Jurkat, Clone E6-1 (cell line): ENCODE measurements at places on chromosomes 5 and 9.

- DNase-seq, result no peak
Measured at GRCh38 chr5:157651623-157652376, 438 bp downstream of the SOX30 start.

DNA sequence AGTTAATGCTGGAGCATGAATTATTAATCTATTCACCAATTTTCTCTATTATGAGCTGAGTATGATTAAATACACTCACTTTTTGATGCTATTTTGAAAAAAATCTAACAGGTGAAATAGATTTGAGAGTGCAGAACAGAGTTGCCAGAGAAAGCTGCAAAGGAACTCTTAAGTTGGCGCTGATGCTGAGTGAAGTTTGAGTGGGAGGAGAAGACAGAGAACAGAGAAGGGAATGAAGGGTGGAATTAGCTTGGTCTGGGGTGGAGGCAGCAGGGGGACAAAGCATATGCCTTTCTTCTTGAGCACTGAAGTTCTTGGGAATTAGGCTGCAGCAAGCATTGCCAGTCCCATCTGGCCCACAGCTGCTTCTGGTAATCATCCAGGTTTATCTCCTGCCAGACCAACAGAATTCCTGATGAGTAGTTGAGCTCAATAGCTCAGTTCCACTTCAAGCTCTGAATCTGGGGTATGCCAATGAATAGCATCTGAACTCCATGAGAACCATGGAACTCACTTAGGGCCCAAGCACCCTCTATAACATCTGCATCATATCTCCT is 290.1 kb downstream of the HINT1 start:
- DNase-seq, result no peak

DNA sequence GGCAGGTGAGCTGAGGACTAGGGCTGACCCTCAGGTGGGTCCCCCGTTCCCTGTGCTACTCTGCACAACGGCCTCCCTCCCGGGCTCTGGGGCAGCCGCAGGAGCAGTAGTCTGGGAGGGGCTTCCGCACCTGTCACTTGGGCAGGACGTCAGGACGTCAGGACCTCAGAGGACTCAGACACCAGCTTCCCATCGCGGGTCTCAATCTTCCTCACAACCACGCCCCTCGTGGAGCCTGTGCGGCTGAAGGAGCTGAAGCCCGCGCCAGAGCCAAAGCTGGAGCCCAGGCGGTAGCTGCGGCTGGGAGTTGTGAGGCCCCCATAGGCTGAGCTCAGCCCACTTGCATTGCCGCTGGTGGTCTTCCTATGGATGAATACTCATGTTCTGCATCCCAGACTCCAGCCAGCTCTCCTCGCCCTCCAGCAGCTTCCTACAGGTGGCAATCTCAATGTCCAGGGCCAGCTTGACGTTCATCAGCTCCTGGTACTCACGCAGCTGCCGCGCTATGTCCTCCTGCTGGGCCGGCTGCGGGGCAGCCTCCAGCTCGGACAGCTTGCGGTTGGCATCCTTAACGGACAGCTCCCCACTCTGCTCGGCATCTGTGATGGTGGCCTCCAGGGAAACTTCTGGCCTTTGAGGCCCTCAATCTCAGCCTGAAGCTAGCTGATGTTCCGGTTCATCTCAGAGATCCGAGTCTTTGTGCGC is 381.4 kb upstream of the RGMB start:
- DNase-seq, result no peak

DNA sequence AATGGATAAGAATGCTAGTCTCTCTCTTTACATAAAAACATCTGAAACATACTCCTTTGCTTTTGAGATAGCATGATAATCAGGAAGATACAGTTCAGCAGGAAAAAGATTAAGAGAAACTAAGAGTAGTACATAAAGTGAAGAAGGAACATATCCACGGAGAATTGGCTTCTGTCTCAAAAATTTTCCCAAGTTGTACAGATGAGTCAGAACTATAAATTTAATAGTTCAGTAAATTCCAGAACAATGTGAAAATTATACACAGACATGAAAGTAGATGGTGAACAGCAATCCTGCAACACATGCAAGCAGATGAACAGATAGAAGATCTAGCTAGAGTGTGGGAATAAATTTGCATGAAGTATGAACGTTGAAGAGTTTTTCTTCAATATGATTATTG is 691.4 kb upstream of the RIOK2 start:
- DNase-seq, result no peak

- DNase-seq, result no peak
Measured at GRCh38 chr5:132378580-132378979, 9.1 kb downstream of the SLC22A5 start.

- no peak for DNase-seq
Measured at GRCh38 chr5:167485061-167485774, 806.2 kb upstream of the WWC1 start.

DNA sequence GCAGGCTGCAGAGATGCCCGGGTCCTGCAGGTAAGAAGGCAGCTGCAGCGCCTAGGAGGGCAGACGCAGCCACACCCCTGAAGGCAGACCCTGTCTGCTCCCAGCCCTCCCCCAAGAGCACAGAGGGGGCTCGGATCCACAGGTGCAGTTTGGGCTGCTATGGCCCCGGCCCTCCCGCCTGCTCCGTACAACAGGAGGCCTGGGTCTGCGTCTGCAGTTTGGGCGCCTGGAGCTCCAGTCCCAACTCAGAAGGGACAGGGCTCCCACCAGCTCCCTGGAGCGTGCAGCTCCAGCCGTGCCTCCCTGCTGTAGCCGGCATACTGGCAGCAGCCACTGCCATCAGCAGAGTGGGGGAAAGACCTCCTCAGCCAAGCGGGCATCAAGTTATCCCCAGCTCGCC is 30.5 kb downstream of the BTNL9 start:
- DNase-seq, result no peak

DNA sequence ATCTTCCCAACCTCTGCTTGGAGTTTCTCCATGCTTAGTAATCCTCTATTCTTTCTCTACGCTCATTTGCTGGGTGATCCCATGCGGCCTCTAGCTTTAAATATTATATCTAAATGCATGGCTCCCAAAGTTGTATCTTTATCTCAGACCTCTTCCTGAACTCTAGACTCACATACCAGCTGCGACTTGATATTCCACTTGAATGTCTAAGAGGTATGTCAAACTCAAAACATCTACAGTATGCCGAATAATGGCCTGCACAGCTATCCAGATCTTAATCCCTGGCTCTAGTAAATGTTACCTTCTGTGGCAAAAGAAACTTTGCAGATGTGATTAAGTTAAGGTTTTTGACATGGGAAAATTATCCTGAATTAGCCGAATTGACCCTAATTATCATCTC is 179.2 kb downstream of the TTC39B start:
- no peak for DNase-seq

GRCh38 chr5:133687212-133688061 is 75.1 kb upstream of the FSTL4 start:
- DNase-seq, result no peak

DNA sequence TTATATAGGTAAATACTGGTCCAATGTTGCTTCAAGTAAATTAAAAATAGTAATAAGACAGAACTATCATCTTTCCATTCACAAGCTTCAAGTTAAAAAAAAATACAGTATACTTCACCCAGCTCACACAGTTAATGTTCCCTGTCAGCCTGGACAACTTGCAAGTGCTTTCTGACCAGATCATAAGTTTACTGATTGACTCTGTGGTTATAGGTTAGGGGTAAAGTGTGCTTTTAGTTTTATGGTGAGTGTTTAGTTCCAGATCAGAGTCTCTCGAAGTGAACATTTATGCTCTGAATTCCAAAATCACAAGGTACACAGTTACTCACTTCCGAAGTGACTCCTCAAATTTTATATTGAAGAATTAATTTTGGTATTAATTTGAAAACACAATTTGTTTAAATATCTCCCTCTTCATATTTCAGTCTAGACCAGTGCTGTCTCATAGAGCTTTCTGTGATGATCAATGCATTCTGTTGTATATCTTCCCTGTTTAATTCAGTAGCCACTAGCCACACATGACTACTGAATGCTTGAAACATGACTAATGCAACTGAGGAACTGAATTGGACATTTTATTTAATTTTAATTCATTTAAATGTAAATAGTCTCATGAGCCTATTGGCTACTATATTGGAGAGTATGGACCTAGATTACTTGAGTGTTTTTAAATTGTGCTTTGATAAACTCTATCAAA is 90.7 kb downstream of the MEF2C start:
- DNase-seq, result no peak

- DNase-seq, result no peak
Measured at GRCh38 chr5:93273176-93273575, 307.8 kb downstream of the NR2F1-AS1 start.

DNA sequence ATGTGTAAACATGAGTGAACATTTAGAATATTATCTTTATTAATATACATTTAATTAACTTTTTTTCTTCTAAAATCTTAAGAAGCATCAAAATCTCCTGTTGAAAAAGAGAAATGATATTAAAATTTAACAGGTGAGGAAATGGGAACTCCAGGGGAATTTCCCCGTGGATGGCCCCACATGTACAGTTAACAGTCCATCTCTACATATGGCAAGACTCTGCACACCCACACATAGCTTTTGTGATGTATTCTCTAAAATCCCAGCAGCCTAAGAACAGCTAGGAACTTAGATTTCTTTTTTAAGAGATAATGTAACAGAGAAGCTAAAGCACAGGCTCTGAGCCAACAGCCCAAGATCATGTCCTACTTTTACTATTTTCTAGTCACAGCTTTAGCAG is 556.3 kb upstream of the RGMB start:
- DNase-seq, result no peak

DNA sequence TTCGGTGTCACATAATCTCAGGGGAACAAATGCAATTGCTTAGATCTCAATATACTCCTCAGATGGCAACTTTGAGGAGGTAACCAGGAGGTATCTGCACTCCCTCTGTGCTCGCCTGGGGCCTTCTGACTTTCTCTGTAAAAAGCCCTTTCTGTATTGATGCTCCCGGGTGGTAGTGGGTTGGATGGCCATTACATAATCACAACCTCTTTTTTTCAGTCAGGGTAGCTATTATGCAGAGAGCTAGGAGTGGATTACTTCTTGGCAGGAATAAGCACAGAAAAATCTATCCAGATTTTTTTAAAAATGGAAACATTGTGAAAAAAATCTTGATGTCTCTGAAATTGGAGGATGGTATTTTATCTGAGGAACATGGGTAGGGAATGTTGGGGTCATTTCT is 116.6 kb downstream of the SH3GL2 start:
- no peak for DNase-seq

GRCh38 chr9:127505396-127506116 is 54.2 kb downstream of the LRSAM1 start:
- peak; percentile 16 for DNase-seq

GRCh38 chr5:99072846-99073245 is 144.0 kb upstream of the CHD1 start:
- no peak for DNase-seq

DNA sequence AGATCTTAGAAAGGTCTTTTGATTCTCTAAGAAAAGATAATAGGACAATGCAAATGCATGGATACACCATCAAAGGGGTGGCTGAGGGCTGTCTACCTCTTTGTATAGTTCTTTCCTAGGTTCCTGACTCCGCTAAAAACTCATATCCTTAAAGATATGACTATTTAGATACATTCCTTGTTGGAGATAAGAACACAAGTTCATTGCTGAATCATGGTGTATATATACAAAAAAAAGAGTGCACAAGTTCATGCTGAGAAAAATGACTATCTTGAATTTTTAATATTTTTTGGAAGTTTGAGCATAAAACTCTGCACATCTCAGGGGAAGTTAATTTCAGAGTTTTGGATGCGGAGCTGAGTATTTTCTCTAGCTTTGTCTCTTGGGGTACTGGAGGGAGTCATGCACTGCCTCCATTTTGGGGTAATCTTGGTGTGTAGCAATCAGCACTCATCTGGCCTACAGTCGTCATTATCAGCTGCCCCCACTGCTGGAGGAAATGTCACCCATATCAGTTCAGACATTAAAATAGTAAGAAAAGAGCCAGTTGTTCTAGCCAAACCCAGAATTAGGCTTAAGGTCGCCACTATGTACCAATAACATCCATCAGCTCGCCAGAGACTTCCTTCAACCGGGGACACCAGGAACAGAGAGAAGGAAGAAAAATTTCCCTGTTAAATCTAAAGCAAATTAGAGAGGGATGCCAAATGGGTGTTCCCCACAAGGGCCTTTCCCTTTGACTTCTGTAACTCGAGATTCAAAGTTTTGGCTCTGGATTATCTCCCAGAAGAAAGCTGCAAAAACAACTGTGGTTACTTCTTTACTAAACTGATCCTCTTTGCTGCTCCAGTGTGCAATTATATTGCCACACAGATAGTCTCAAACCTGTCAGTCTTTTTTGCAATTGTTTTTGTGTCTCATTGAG is 49.0 kb downstream of the PTTG1 start:
- no peak for DNase-seq

DNA sequence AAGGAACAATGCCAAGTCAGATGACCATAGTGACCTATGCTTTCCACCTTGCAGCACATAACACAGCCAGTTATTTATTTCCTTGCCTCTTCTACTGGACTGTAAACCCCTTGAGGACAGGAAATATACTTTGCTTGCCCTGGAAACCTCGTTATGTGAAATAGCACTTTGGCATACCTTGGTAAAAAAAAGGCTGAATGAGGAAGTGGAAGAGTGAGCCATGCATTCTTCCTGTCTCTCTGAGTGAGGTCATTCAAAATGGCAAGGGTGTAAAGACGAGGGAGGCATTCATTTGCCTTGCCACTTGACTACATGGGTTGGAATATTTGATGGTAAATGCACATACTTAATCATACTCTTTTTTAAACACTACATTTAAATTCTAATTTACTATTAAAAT is 42.8 kb upstream of the SVEP1 start:
- no peak for DNase-seq

DNA sequence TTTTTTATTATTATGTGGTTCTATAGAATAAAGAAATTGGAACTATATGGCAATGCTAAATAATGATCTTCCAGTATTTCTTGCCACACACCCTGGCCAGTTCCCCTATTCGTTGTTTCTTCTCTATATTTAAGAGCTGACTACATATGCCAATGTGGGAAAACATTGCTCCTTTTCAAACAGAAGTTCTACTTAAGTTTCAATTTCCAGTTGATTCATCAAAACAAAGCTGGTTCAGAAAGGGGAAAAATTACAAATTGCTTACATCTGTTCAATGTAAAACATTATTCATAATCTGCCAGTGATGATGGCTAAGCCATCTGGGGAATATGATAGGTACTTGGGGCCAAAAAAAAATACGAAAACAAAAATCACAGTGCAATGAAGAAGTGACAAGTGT is 76.9 kb downstream of the ST8SIA4 start:
- no peak for DNase-seq
